Lung microvascular endothelial cell (primary cell): ENCODE measurements at places on chromosomes 1 and 21.

DNA sequence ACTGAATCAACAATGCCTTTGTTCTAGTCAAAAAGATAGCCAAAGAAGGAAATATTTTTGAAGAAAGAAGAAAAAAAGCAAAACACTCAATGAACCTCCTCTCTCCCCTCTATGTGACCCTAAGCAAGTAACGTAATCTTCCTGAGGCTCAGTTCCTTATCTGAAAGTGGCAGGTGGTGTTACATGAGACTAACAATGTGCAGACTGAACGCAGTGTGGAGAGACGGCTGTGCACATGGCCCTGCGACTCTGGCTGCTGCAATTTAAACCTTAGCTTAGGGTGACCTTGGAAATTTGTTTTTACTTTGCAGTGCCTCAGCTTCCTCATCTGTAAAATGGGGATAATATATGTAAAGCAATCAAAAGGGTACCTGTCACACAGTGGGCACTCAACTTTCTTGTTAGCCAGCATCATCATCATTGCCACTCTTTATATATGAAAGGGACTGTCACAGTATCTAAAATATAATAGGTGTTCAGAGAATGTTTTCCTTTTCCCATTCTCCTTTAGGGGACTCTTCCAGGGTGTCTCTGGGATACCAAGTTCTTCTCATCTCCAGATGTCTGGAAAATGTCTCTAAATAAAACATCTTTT, 100.1 kb upstream of the JUN start:
- peak; percentile 95 for DNase-seq

DNA sequence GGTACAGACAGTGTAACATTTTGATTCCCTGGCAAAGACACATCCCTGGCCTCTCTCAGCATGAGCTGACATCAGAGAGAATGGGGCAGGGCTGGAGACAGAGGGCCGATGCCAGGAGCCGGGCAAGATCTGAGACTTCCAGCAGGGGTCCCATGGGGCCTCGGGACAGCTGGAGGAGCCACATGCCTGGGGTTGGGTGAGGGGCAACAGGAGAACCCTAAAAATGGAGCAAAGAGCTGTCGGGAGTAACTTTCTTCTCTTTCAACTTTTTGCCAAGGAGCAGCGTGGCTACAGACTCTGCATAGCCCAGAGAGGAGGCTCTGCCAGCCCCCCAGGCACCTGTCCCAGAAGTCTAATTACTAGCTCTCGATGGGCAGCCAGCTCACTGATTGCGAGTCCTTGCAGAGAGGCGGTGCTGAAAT, 130.8 kb downstream of the LACTBL1 start:
- no peak for DNase-seq

GRCh38 chr1:10347109-10347508, 51.8 kb upstream of the PGD start:
- DNase-seq: no peak

GRCh38 chr1:27634985-27635367, at the start of gene FGR:
TSS of gene FGR (minus strand) at chr1:27635185. CDS start at chr1:27623916, 11,269 bp downstream.
- DNase-seq: no peak

DNA sequence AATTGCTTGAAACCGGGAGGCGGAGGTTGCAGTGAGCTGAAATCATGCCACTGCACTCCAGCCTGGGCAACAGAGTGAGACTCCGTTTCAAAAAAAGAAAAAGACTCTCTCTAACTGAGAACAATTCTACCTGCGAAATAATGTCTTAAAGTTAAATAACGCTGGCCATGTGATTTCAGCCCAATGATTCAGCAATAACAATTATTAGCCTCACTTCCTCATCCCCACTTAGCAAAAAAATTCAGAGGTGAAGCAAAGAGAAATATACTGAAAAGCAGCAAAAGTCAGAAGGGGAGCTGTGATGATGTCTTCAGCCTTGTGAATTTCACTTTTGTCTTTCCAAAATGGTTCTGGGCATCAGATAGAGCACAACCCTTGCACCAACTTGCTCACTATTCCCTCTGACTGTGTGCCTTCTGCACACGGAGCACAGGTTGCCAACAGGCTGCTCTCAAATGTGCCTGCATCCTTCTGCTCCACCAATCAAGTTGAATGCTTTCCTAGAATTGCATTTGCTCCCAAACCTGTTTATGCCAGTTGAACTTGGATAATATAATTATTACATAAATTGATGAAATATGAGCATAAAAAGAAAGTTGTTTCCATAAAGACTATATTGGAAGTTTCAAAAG, 79.8 kb upstream of the IPO9 start:
- DNase-seq: no peak

DNA sequence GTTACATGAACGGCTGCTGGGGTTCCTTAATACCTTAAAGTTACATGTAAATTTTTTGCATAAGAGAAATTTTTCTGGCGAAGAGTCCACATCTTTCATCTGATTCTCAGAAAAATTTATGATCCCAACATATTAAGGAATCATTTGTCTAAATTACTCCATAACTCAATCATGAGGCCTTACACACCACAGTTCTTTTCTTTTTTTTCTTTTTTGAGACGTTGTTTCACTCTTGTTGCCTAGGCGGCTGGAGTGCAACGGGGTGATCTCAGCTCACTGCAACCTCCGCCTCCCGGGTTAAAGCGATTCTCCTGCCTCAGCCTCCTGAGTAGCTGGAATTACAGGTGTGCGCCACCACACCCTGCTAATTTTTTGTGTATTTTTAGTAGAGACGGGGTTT, 2.1 kb upstream of the S100A11 start:
- DNase-seq: no peak

GRCh38 chr1:4786055-4786454, 131.6 kb downstream of the AJAP1 start:
- no peak for DNase-seq

- DNase-seq: peak; percentile 37
These were observed 637 bp downstream of the LYPLA2 start for GRCh38 chr1:23791516-23792047.

DNA sequence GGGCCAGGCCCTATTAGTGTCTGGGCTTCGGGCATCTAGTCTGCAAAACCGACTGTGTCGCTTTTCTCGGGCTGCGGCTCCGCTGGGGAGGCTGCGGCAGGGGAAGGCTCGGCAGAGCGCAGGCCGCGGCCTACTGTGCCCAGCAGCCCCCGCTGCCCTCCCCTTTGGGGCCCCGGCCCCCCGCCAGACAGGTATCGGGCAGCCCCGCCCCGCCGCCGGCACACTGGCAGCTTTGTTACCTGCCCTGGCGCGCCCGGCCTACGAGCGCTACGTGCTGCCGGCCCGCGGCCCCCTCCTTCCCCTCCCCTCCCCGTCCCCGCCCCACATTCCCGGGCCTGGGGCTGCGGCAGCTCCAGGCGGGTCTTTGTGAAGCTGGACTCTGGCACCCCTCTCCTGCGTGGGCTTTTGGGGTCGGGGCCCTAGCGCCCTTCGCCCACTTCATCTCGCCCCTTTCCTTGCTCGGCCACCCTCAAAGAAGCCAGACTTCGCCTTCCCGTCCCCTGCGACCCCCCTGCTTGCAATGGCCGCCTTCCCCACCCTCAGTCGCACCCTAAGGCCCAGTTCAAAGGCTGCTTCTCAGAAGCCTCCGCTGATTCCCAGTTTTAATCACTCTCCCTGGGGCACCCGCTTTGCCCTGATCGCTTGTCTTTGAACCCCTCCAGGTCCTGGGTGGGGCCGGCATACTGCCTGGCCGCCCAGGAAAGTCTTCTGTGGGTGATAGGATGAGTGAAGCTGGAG, 48.9 kb upstream of the SLC2A1 start:
- DNase-seq: no peak

DNA sequence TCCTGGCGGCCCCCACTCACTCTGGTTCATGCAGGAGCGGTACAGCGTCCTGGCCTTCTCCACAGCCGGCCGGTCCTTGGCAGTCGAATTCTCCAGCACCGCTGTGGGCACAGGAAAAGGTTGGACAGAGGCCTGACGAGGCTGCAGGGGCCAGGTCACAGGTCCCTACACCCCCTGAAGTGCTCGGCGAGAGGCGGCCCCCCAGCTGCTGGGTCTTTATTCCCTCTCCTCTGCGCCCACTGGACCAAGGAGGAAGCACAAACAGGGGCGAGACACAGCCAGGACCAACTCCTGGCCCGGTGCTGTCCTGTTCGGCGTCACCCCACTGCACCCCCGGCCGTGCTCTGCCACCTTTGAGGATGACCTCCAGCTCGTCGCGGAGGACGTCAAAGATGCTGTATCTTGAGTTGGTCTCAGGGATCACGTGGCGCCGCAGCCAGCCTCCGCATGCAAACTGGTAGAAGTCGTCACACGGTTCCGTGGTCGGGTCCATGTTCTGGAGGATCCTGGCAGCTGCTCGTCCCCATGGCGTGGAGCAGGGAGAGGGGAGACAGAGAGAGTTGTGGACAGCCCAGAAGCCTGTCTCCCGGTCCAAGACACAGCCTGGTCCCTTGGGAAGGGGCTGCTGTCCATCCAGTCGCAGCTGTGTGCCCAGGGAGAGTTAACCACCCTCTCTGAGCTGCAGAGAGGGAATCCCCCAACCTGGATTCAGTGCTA, 22.9 kb downstream of the PRXL2B start:
- DNase-seq: no peak

DNA sequence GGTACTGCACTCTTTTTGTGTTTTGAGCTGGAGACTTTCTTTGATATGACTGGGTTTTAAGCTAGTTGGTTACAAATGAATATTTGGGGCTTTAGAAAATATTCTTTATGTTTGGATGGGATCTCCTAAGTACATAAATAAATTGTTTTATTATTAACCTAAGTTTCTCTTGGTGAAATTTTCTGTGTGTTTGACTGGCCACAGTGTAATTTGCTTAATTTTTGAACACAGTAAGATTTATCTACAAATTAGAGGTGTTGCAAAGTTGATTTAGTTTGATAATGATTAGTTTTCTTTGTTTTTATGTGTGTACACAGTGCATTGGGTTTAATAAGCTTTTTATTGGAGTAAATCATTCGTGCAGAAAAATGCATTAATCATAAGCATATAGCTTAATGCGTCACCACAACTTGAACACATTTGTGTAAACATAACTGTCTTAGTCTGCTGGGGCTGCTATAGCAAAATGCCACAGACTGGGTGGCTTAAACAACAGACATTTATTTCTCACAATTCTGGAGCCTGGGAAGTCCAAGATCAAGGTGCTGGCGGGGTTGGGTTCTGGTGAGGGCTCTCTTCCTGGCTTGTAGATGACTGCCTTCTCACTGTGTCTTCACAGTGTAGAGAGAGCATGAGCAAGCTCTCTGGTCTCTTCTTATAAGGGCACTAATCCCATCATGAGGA, 17.4 kb upstream of the SLC6A9 start:
- peak; percentile 60 for DNase-seq

- no peak for DNase-seq
These were observed 55.8 kb downstream of the COL18A1 start for GRCh38 chr21:45460611-45461368.

GRCh38 chr21:41580758-41581554, 73.0 kb upstream of the TMPRSS2 start:
- no peak for DNase-seq

DNA sequence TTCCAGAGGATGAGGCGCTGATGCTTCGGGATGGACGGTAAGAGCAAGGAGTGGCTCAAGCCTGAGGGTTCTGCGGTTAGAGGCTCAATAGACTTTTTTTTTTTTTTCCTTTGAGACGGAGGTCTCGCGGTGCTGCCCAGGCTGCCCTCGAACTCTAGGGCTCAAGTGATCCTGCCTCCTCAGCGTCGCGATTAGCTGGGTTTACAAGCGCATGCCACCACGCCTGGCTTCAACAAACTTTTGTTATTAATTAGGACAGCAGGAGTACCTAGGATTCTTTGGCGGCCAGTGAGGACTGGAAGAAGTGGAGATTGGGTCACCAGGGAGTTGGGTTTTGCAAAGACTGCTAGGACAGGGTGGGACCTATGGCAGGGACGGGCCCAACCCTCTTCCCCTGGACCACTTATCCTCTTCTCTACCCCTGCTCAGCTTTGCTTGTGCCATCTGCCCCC, 587 bp downstream of the SCNM1 start:
- peak; percentile 64 for DNase-seq

DNA sequence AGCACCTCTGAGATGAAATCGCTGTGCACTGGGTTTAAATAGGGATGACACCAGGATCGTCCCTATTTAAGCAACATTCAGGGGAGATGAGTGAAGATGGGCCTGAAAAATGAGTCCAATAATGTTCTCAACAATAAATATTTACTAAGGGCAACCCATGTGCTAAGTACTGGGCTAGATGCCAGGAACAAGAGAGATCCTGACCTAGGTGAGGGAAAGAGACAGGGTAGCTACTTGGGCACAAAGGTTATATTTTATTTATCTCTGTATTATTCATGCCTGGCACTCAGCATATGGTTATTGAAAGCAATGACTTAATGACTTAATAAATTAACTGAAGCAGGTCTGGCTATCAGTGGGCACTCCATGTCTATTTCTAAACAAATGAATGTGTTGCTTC, 27.4 kb upstream of the AVPR1B start:
- DNase-seq: no peak

DNA sequence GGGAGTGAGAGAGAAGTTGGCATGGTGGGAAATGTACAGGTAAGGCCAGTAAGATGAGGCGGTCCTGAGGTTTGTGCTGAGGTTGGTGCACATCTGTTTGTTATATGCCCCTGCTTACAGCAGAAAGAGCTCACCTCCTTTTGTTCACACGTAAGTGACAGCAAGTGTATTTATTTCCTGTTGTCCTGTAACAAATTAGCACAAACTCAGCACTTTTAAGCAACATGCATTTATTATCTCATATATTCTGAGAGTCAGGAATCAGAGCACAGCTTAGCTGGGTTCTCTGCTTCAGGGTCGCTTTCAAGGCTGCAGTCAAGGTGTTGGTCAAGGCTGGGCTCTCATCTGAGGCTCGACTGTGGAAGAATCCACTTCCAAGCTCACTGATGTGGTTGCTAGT, 45.8 kb downstream of the TENT5C start:
- no peak for DNase-seq

DNA sequence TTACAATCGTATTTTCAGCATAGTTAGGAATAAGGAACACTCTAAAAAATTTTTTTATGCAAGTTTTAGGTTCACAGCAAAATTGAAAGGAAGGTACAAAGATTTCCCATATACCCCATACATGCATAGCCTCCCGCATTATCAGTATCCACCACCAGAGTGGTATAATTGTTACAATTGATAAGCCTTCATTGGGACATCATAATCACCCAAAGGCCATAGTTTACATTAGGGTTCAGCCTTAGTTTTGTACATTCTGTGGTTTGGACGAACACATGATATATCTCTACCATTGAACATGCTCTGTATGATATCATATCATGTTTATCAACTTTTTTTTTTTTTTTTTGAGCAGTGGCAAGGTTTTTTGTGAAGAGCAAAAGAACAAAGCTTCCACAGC, 180.0 kb downstream of the SDCCAG8 start:
- no peak for DNase-seq

DNA sequence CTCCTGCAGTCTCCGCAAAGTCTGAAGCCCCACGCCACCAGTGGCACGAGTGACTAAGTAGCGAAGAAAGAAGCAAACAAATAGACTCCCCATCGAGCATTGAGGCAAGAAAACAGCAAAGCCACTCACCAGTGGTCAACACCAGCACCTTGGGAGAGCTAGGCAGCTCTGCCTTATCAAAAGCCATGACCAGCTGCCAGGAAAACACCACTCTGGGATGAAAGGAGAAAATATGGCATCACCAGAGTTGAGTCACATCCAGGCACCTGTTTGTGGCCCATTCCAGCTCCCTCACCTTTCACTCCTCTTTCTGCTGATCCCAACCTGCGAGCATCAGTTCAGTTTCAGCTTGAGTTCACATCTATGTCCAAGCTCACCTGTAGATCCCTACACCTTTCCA, 17.2 kb downstream of the PDZK1 start:
- DNase-seq: no peak
